CD8-positive, alpha-beta T cell (primary cell): ENCODE measurements at places on chromosomes 6 and 20. TPM values are rescaled to one million over a fixed set of nuclear protein-coding genes. Genes with fewer than 3 reads are reported as not detected.
A peak's percentile ranks its signal among the peaks of the same experiment; 100 is the strongest.

HLA-DRA gene
- total RNA-seq = 37.8 TPM

GRCh38 chr20:50038574-50038991 lies 55.8 kb downstream of the SNAI1 start:
- no peak for DNase-seq

DNA sequence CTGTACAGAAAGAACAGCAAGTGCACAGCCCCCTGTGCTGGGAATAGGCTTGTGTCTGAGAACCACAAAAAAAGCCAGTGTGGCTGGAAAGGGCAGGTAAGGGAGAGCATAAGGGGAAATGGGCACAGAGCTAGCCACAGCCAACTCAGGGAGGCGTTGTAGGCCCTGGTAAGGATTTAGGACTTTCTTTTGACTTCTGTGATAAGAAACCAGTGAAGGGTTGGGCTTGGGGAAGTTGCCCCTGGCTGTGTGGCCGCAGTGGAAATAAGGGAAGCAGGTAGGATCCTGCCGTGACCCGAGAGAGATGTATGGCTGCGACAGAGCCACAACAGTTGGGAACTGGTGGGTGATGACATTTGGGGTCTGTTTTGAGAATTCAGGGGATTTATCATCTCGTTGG lies 30.0 kb upstream of the PHACTR2 start:
- no peak for DNase-seq

DNA sequence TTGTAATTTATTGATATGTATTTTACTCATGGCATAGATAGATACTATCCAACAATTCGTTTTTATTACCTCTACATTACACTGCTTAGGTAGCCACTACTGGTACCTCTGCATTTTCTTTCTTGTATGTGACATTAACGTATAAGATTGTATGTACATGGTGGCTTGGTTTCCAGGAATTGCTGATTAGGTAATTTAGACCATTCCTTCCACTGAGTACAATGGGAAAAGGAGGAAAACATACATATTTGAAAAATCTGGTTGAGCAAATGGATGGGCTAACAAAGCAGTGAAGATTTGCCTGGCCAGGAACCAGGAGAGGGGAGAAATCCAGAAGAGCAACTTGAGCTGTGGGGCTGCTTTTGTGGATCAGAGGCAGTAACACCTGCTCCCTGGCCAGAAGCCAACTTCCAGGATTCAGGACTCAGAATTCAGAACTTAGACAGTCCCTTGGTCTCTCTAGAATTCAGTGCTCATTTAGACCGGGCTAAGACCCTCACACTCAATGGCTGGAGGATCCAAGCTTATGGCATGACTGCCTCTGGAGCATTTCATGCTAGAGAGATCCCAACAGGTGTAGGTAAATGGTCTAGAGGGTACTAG lies 17.9 kb upstream of the MICB start:
- no peak for DNase-seq

C6orf15 gene
- not detected for total RNA-seq

DNA sequence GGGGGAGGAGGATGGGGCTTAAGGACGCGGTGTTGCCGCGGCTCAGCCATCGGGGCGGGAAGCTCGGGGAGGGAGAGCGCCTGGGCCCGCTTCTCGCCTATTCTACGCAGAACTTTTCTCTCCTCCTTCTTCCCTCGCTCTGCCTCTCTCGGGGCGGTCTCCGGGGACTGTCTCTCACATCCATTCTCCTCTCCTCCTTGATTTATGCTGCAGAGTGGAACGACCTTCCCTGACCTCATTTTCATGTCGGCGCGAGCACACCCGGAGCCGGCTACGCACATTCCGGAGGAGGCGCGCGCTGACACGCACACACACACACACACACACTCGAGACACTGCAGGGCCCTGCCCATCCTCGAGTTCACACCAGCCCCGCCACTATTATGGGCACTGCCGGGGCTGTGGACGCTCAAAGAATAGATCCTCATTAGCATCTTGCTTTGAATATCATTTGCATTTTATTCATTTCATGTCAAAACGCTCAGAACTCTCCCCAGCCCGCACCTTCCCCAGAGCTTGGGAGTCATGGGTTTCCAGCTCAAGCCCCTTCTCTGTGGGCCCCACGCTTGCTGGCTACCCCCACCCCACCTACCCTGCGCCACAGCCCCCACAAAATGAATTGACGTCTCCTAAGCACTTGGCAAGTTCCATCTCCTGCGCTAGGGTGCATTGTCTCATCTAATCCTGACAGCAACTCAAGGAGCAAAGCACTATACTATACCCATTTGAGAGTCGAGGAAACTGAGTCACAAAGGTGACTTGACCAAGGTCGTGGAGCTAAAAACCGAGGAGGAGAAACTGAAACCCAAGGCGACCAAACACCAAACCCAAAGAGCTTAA lies 36.8 kb downstream of the NCR2 start:
- DNase-seq = peak; percentile 40

GRCh38 chr6:135109761-135110160 lies 55.1 kb upstream of the HBS1L start:
- no peak for DNase-seq
